ENCODE measurements at places on chromosomes 6 and 20.

GRCh38 chr6:21970569-21971300 lies 326.1 kb downstream of the PRL start:
- no peak for DNase-seq

- no peak for DNase-seq
These were observed 4.2 kb downstream of the GPR31 start for GRCh38 chr6:167153521-167153959.

DNA sequence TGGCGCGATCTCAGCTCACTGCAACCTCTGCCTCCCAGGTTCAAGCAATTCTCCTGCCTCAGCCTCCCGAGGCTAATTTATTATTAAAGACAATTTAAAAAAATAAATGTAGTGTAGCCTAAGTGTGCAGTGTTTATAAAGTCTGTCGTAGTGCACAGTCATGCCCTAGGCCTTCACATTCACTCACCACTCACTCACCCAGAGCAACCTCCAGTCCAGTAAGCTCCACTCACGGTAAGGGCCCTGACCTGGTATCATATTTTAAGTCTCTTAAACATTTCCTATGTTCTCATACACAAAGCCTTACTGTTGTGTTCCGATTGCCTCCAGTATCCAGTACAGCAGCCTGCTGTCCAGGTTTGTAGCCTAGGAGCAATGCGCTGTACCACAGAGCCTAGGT lies 168.2 kb upstream of the FOXQ1 start:
- no peak for DNase-seq

- DNase-seq: no peak
These were observed 15.4 kb downstream of the POPDC3 start for GRCh38 chr6:105164418-105164817.

GRCh38 chr20:17500826-17501225 lies 30.4 kb downstream of the BFSP1 start:
- DNase-seq: no peak

DNA sequence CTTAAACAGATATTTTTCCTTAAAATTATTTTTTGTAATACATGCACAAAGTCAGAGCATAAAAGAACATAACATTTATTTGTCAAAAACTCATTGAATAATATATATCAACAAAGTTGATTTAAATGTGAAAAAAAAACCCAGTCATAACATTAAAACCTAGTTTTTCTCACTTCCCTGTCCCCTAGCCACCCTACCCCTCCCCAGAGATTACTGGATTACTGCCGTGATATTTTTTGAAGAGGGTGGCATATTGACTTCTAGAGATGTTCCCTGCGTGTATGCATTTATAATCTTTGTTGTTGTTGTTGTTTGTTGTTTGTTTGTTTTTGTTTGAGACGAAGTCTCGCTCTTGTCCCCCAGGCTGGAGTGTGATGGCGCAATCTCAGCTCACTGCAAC lies 52.4 kb upstream of the ARMC2 start:
- no peak for DNase-seq

GRCh38 chr20:43717616-43717995 lies 9.2 kb downstream of the GTSF1L start:
- no peak for DNase-seq
